Activated T-cell treated with anti-CD3 and anti-CD28 coated beads for 1 hour (primary cell): ENCODE measurements at places on chromosomes 5 and 9.

DNA sequence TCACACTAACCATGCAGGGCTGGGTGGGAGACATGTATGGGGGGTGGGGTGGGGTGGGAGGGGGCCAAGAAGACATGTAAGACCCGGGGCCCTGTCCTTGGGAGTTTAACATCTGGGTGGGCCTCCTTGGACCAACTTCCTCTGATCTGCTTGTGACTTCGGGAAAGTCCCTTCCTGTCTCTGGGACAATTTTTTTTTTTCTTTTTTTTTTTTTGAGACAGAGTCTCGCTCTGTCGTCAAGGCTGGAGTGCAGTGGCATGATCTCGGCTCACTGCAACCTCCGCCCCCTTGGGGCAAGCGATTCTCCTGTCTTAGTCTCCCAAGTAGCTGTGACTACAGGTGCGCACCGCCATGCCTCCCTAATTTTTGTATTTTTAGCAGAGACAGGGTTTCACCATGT is 23.8 kb upstream of the IER5L start:
- DNase-seq, result no peak

- no peak for DNase-seq
Observed at GRCh38 chr5:179271428-179271734, 73.9 kb downstream of the ADAMTS2 start.

DNA sequence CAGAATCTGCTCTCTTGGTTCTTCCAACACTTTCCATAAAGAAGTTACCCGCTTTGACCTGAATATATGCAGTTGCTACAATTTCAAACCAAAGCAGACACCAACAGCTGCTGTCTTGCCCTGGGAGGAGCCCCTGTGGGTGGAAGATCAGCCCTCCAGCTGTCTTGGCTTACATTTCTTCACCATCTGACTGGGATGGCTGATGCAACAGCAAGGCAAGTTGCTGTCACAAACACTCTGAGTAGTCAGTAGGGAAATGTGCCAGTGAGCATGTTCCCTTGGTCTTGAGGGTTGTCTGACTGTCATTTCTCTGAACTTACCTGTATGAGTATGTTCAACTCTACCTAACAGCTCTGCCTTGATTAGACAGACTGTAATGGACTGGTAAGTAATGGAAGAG is 152.9 kb downstream of the SGCD start:
- no peak for DNase-seq

DNA sequence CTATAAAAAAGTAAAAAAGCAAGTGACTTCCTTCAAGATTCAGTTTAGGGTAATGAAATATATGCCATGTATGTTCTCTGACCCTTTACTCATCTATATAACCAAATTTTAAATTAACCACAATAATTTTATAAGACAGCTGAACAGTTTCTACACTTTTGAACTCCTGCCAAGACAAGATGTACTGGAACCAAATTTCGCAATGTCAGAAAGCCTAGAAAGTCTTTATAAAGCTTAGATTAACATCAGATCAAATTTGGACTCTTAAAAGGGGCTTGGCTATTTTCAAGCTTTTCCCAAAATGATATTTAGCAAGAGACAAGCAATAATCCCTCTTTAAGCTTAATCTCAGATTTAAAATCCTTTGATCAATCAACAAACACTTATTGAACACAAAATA is 362.6 kb downstream of the PTPRD start:
- no peak for DNase-seq

DNA sequence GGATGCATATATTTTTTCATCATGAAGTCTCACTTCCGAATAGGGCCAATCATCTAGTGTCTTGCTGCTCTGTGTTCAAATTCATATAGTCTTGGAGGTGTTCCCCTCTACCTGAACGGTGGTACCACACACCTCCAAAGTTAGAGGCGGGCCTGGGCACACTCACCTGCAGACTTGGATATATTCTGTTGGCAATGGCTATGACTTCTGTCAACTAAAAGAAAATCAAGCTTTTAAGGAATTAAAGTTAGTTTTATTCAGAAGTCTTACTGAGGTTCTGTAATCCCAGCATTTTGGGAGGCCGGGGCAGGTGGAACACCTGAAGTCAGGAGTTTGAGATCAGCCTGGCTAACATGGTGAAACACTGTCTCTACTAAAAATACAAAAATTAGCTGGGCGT is 2.6 kb upstream of the NIPAL4 start:
- no peak for DNase-seq

DNA sequence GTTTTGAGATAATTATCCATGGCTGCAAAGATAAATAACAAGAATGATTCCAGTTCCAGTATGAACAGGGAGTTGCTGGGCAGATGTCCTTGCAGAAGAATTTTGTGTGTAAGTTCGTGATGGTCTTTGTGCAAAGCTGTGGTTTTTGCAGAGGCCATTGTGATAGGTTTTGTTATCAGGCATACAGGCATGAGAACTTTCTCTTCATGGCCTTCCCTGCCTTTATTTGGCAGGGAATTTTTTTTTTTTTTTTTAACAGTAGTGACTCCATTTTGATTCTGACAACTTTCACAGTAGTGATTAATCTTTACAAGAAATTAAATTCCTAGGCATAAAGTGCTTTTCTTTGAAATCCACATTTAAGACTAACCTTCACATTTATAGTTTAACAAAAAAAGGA is 1999.5 kb upstream of the CDH6 start:
- no peak for DNase-seq

DNA sequence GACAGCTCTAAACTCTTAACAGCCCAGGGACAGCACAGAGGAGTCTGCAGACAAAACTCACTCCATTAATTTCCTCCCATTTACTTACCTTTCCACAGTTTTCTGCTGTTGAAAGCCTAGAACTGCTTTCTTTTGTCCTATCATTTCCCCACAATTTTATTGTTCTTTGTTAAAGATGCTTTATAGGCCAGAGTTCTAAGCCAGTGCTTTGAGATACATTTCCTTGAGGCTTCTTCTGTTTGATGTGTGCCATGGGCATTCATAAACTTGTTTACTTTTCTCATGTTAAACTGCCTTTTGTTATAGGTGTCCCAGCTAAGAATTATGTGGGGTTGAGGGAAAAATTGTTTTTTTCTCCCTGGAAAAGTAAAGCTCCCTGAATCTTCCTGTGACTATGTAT is 25.9 kb upstream of the SUB1 start:
- DNase-seq, result no peak

- no peak for DNase-seq
Observed at GRCh38 chr5:58138791-58139190, 321.1 kb downstream of the PLK2 start.

- no peak for DNase-seq
Observed at GRCh38 chr5:169999621-170000020, 19.3 kb upstream of the INSYN2B start.

- DNase-seq, result no peak
Observed at GRCh38 chr5:172535108-172535445, 80.8 kb upstream of the SH3PXD2B start.

DNA sequence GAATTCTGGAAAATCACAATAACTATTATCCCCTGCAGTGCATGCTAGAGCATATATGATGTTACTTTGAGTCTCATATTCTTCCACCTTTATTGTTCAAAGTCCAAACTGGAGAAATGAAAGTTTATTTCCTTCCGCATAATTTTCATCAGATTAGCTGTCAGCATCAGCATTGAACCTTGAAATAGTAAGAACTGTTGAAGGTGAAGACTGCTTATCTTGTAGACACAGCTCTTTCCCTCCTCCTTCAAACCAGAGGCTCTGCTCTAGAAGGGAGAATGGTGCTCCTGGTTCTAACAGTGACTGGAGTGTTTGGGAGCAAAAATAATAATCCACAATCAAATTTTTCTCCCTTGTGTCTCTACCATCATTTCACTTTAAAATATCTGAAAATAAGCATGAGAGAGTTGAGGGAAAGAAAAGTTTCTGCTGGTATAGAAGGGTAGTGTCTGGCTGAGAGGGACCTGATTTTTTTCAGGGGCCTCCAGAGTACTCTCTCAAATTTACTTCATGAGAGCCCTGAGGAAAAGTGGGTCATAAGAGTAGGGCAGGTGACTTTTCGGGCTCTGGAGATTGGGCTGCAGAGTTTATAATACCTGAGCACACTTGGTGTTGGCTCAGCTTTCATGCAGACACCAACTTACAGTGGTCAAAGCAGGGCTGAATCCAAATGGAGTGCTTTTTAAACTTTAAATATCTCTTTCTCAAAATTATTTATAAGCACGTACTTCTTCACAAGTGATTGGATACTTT is 170.4 kb downstream of the ZDHHC21 start:
- no peak for DNase-seq

DNA sequence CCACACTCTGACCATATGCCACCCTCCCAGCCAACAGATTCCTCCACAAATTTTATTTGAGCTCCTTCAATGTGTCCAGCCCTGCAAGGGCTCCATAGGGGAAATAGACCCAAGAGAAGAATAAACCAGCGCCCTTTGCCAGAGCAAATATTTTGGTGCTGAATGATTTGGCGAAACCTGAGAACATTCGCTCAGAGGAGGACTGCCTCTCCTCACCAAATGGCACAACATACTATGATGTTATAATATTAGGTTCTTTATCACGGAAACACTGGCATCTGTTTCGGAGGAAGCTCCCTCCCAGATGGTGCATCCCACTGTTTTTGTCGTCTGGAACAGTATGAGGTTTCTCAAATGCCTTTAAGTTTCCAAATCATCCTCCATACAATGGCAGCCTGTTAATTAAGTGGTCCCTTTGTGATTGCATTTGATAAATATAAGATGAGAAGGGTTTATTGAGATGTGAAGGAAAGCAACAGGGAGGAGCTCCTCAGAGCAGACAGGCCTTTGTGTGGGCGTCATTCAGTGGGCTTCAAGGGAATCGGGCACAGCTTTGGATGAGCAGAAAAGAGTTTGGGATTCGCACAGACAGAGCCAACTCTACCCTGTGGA is 139.1 kb upstream of the ADRA1B start:
- DNase-seq, result no peak

DNA sequence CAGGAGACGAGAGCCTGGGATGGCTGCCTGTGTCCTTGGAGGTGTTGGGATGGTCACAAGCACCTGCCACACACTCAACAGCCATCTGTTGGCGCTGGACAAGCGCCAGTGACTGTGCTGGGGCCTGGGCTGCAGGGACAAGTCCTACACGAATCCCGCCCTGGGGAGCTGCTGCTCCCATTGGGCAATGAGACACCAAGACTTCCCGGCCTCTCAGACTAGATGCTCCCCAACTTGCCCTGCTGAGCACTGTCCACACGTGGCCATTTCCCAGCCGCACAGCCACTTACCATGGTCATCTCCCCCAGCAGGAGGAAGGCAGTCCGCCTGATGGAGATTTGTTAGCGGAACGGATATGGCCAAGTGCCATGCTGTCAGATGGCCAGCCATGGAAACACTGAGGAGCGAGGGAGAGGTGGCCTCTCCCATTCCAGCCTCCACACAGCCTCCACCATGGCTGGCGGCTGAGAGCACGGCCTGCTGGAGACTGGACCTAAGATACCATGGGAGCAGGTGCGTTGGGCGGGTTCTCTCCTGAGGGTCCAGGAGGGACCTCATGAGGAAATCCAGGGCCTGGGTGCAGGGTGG is 43.9 kb downstream of the PRRT1B start:
- DNase-seq, result no peak

GRCh38 chr5:72147569-72147968 is 40.3 kb downstream of the MAP1B start:
- DNase-seq, result no peak

DNA sequence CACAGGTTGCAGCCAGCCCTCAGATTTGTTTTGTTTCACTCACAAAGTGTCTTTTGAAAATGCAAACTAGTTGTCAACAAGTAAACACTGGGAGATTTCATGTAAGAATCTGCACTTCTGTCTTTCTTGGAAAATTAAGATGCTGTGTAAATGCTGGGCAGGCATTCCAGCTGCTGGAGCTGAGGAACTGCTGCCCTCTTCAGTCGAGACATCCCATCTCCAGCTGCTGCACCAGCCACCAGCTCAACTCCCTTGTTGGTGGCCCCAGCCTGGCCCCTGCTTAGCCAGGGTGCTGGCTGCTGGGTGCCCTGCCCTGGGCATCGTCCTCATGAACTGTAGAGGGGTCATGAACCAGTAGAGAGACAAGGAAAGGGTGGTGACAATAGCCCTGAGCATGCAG is 33.1 kb upstream of the AFAP1L1 start:
- DNase-seq, result no peak

GRCh38 chr5:91223886-91224285 is 159.2 kb downstream of the ARRDC3 start:
- no peak for DNase-seq

DNA sequence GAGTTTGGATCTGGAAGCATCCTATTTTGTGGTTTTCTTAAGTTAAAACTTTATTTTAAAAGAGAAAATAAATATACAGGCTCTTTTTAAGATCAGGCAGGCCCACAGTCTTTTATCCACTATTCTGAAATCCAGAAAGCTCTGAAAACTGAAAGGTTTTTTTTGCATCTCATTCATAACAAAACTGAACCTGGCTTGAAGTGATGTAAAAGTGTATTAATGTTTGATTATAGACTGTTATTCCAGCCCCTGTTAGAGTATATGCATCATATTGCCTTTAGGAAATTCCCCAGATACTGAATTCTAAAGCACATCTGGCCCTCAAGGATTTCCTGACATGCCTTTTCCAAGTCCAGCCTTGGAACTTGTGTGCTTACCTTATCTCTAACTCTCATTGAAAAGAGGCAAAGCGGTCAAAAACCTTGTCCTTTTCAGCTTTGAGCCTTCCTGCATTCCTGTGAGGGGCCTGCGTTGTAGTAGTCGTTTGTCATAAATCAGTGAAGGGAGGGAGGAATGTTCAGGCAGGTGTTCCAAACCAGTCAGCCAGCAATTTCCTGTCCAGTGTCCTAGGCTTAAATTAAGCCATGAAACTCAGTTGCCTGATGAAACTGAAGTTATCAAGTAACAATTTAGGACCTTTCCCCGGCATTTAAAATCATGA is 110.4 kb downstream of the TLE4 start:
- DNase-seq, result no peak

- DNase-seq, result no peak
Observed at GRCh38 chr9:87567571-87567970, 69.9 kb downstream of the DAPK1 start.
